Nucleus accumbens (tissue), 56 donors: ENCODE measurements at places on chromosomes 2 and 18.
A peak's percentile ranks its signal among the peaks of the same experiment; 100 is the strongest.

DNA sequence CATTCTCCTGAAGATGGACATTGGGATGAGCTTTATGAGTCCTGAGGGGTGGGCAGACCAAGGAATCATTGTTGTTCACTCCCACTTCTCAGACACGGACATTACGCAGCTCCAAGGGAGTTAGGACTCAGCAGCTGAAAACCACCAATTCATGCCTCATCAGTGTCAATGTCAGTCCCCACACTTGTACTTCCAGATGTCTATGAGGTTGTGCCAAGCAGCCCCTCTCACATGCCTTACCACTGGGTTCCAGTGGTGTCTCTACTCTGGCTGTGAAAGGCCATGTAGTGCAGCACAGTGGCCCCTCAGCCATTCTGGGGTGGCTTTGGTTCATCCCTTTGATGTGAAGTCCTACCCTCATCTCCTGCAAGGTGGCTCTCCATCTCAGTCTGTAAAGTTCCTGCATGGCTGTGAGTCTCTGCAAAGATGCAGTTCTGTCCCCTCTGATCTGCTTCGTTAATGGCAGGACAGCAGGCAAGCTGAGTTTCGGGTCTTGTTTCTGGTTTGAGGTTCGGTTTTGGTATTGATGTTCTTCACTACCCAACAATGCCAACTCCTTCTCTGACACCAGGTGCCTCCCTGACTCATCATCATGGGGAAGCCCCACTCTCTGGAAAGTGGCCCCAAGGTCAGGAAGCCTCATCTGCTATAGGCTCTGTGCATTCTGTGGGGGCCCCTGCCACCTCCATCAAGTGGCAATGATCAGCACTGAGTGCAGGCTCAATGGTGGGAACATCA, 14.0 kb upstream of the COL6A3 start:
- DNase-seq = no peak

DNA sequence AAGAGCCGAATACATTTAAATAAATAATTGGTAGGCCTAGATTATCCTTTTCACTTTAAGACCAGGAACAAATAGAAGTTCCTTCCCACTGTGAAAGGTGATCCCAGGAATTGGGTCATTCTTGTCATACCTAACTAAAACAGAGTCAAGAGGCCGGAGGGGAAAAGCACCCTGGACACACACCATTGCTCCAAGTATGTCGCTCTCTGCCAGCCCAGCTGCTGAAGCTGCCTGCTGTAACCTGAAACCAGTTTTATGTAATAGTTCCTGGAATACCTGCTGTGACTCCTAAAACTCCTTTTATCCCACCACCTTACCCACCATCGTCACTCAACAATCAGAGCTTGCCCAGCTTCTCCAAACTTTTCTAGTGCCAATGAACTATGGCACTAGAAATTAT, 217.1 kb downstream of the PTPRM start:
- DNase-seq = no peak

DNA sequence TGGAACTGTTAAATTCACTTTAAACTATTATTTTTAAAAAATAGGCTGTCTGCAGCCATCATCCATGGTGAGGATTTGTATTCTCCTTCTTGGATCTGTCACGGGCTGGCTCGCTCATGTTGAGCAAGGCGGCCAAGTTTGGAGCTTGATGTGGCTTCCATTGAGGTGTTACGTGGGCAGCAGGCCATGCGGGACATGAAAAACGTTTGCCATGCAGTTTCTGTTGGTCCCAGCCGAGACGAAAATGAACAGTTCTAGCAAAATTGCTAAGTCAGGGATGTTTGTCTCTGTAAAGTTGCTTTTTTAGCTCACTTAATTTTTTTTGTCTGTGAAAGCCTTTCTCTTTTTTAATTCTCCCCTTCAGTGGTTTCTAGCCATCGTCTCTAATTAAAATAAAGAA, 70.2 kb upstream of the MGAT5 start:
- no peak for DNase-seq

- no peak for DNase-seq
These were observed 2.9 kb downstream of the HOXD11 start for GRCh38 chr2:176109946-176110345.

GRCh38 chr2:108446703-108447102, 2.3 kb upstream of the GCC2 start:
- no peak for DNase-seq

- no peak for DNase-seq
These were observed 18.3 kb upstream of the ALLC start for GRCh38 chr2:3639653-3640052.

- no peak for DNase-seq
These were observed 48.9 kb downstream of the LDLRAD4 start for GRCh38 chr18:13267431-13267873.

DNA sequence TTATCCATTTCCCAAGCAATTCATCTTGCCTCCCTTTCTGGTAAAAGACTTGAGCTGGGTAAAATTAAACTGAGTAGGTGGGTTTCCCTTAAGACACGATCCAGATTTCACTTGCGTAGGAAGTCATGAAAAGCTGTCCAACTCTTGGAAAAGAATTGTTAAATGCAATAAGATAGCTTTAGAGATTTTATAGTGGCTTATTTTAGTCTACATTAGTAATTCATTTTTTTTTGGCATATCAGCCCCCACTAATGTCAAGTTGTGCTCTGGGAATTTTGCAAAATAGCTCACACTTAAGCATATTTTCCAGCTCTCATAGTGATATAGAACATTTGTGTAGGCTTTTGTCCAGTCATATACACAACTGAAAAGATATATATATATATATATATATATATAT, 344.7 kb upstream of the FIGN start:
- DNase-seq = no peak

- DNase-seq = no peak
These were observed 677.6 kb downstream of the IRS1 start for GRCh38 chr2:226122041-226122440.

GRCh38 chr2:219707496-219708285, 80.3 kb downstream of the SLC4A3 start:
- DNase-seq = no peak

DNA sequence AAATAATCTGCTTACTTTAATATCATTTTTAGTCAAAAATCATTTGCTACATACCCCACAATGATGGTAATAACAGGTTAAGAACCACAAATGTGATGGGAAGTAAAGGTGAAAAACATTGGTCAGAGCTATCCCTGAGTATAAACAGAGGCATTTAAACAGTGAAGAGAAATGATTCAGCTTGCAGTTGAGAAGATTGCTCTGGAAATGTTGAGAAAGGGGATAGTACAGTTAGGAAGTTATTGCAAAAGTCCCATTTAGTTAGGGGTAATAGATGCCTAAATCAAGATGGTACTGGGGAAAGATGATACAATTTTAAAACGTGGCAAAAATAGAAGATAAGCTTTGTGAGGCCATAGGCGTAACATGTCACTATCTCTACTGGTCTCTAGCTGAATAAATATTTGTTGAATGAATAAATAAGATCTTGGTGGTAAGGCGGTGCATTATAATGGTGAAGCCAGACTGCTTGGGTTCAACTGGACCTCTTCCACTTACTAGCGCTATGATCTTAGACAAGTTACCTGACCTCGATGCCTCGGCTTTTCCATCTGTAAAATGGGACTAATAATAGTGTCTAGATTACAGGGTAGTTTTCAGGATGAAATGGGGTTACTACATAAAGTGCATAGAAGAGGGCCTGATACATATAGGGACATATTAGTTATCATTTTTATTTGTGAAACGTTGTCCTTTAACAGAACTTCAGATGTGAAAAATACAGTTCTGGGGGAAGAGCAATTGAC, 2.0 kb upstream of the BZW1 start:
- DNase-seq = no peak

- no peak for DNase-seq
These were observed 48.1 kb downstream of the ACOXL start for GRCh38 chr2:110780461-110780860.

GRCh38 chr2:101985793-101986164, 6.0 kb upstream of the IL1R2 start:
- DNase-seq = no peak

DNA sequence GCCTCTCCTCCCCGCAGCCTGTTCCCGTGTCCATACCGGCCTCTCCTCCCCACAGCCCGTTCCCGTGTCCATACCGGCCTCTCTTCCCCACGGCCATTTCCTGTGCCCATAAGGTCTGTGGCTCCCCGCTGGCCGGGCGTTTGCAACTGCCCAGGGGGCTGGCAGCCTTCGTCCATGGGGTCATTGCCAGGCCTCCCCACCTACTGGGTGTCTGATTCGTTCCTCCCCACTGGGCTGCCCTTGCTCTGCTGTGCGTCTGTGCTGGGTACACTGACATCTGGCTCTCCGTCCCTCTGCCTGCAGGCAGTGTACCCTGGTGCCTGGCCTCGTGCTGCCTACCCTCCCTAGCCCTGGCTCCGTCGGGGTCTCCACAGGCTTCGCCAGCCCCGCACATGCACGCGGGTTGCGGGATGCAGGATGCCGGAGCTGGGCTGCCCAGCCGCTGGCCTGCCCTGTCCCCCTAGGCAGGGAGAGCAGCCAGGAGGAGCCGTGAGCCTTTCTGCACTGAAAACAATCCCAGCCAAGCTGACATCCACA, 67.8 kb downstream of the NFATC1 start:
- DNase-seq = no peak

GRCh38 chr18:7370802-7371201, 139.9 kb downstream of the LRRC30 start:
- no peak for DNase-seq

GRCh38 chr2:69469784-69470183, 32.5 kb upstream of the NFU1 start:
- no peak for DNase-seq

DNA sequence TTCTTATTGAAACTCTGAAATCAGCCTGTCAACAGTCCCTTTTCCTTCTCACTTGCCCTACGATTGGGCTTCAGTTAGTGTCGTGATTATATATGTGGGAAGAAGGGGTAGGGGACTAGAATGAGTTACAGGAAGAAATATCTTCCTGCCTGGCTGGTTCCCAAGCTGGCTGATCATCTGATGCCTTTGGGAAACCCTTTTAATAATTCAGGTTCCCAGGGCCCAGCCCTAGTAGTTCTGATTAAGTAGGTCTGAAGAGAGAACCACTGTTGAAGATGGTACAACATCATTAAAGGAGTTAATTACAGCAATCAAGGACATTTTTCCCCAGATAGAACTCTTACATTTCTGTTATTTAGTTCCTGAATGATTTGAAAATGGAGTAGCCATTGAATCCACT, 110.1 kb upstream of the EML6 start:
- DNase-seq = no peak

- DNase-seq = no peak
These were observed 105.3 kb upstream of the FOSL2 start for GRCh38 chr2:28287256-28287915.

GRCh38 chr2:217612211-217612610, 390.6 kb downstream of the TNS1 start:
- DNase-seq = no peak

- DNase-seq = no peak
These were observed 105.1 kb downstream of the SP3 start for GRCh38 chr2:173860082-173860481.

GRCh38 chr2:85353876-85354285, 447 bp downstream of the RETSAT start:
- DNase-seq = peak; percentile 29

GRCh38 chr18:48913201-48913600, 37.6 kb downstream of the SMAD7 start:
- DNase-seq = no peak

DNA sequence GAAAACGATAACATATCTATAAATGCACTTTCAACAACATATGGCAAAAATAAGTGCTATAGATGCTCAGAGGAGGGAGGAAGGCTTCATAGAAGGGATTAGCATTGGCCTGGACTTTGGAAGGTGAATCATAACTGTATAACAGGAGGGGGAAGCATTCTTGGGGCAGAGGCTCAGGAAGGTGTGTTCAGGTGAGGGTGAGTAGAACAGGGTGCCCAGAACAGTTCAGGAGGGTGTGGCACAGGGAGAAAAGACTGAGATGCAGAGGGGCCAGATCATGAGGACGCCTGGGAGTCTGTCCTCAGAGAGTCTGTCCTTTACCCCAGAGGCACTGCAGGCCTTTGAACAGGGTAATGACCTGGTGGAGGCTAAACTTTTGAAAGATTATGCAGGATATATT, 29.3 kb upstream of the MEP1B start:
- DNase-seq = no peak

DNA sequence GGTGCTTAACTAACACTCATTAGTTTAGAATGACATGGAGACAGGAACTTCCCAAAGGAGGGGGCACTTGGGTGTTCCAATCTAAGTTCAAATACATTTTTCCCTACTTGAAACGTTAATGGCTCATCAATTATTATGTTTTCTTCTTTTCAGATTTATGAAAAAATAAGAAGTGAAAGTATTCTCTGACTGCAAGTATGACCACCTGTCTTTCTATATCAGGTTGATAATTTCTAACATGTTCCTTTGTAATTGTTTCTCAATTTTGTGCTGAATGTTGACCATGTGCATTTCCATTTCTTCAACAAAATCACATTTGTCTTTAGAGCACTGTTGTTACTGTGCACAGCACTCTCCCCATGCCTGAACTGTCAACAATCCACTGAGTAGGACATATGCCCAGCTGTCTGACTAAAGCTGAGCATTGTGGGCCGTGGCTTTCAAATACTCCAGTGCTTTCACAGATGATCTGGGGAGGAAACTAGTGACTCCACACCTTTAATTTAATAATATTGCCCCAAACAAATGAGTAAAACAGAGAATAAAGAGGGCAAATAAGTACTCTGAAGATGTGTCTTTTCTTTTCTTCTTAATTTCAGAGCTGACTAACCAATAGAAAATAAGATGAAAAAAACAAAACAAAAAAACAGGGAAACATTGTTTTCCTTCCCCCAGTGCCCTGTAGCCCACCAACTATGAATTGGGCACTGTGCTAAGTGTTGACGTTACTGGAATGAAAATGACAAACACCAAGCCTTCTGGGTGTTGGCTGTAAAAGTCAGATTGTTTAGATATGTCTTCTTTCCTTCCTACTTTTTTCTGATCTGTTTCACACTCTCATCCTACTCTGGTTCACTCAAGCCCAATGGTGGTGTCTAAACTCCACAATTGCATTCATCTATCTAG, 16.0 kb downstream of the LANCL1 start:
- DNase-seq = no peak

DNA sequence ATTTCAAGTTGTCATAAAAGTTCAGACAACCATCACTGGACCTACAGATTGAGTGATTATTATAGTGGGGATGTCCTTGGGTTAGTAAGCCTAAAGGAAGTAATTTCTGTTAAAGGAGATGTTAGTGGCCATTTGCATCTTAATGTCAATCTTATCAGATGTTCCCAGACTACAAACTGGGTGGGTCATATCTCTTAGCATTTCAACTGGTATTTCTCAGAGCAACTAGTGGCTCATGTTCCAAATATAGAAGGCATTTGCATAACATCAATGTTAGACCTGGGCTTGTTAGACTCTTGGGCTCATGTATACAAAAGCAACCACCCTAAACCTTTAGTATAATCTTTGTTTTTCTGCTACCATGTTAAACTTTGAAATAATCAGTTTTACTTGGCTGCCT, 17.9 kb downstream of the PLEKHA3 start:
- DNase-seq = no peak

DNA sequence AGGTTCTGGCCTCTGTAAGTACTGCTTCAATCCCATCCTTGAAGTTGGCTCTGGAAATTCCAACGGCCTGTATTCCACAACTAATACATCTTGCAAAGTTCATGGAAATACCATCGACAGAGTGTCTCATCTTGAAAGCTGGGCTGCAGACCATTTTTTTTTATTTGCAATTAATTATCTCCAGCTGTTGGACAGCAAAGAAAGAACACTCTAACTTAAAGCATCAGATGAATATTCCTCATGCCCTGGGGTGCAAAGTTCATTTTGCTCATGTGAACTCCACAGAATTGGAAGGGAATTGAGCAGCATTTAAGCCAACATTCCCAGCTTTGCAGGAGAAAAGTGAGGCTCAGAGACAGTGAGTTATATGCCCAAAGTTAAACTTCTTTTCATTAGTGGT, 96.5 kb upstream of the PIEZO2 start:
- DNase-seq = no peak
